Aorta (tissue), 5 donors: ENCODE measurements at places on chromosomes 6 and 20. TPM values are rescaled to one million over a fixed set of nuclear protein-coding genes. Genes with fewer than 3 reads are reported as not detected.

Gene TDRD6
- total RNA-seq: 1.8 TPM

Gene ASIP
- not detected for total RNA-seq

Gene APCDD1L
- total RNA-seq: 1.7 TPM

Gene OPN5
- not detected for total RNA-seq

Gene IFNGR1
- total RNA-seq: 64.4 TPM

Gene CCR6
- 0.54 TPM for total RNA-seq

Gene PRSS16
- not detected for total RNA-seq

Gene HDGFL1
- not detected for total RNA-seq

Gene ZNF831
- 0.68 TPM for total RNA-seq

Gene ADNP
- 48.1 TPM for total RNA-seq

Gene PTCRA
- total RNA-seq: not detected

GRCh38 chr6:105677671-105678475 lies 275.0 kb upstream of the PREP start:
- no peaks in the 10 kb centered on the region for H3K27me3 ChIP-seq
- no peak overlapping the region for H3K4me3 ChIP-seq

GRCh38 chr6:152100183-152100618 lies 292.7 kb downstream of the ESR1 start:
- H3K4me3 ChIP-seq: no peak overlapping the region
- H3K4me1 ChIP-seq: no peaks in the 10 kb centered on the region
- no peaks in the 10 kb centered on the region for H3K36me3 ChIP-seq
- DNase-seq: peak; percentile 77
- H3K27me3 ChIP-seq: no peaks in the 10 kb centered on the region

- H3K4me3 ChIP-seq: no peak overlapping the region
- no peaks in the 10 kb centered on the region for H3K36me3 ChIP-seq
- no peak overlapping the region for H3K27ac ChIP-seq
Observed at GRCh38 chr6:142867988-142868812, 76.8 kb downstream of the HIVEP2 start.

GRCh38 chr20:45735988-45736387 lies 13.8 kb downstream of the SPINT4 start:
- no peak overlapping the region for H3K27ac ChIP-seq
- H3K4me3 ChIP-seq: no peak overlapping the region
- no peaks in the 10 kb centered on the region for H3K4me1 ChIP-seq
- H3K27me3 ChIP-seq: no peaks in the 10 kb centered on the region
- DNase-seq: no peak
- H3K36me3 ChIP-seq: no peaks in the 10 kb centered on the region

GRCh38 chr20:9262653-9263194 lies 193.8 kb downstream of the PLCB4 start:
- no peaks in the 10 kb centered on the region for H3K36me3 ChIP-seq
- no peak for DNase-seq
- no peak overlapping the region for H3K4me3 ChIP-seq
- no peaks in the 10 kb centered on the region for H3K27me3 ChIP-seq
- no peak overlapping the region for H3K27ac ChIP-seq
- H3K4me1 ChIP-seq: peaks cover 3% of the 10 kb centered on the region

DNA sequence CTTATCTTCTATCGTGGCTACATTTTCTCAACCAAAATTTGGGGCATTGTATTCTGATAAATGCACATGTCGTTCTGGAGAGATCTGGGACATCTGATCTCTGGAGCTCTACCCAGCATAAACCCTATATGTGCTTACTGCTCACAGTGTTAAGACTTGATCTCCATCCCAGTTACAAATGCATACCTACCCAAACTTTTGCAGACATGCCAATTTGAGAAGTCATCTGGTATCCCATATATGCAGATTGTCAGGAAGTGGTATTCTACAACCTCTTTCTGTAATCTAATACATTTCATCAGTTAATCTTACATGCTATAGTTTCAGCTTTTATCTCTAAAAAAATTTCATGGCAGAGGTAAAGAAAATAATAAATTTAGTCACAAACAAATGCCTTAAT lies 11.2 kb downstream of the BAG2 start:
- no peak overlapping the region for H3K4me3 ChIP-seq
- DNase-seq: no peak
- H3K27me3 ChIP-seq: no peaks in the 10 kb centered on the region

DNA sequence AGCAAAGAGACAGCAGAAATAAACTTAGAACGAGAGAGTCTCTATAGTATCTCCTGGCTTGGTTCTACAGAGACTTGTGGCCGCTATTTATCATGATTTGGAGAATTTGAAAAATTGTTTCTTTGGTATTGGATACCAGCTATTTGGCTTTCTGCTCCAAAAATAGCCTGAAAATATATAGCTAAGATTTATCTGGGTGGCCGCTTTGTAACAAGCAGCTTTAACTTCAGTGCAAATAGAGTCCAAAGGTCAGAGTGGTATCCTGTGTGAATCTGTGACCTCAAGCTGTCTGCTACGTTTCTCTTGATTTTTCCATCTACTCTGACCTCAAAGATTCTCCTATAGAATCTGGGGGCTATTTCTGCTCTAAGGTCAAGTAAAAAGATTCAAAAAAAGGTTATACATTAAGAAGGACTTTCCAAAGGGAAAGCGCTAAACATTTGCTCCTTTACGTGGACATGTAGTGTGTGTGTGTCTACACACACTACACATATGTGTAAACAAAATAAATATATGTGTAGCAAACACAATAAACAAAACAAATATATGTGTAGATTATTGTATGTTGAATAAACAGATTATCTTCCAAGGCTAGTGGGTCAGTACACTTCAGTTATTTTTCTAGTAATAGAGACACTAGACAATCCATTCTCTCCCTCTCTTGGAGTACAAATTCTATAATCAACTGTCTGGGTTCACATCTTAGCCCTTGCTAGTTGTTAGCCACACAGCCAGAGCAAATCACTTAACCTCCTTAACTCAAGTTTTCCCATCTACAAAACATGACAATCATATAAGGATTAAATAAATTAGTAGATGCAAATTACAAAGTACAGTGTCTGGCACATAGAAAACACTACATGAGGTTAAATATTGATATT lies 40.8 kb downstream of the CHD6 start:
- H3K27me3 ChIP-seq: no peaks in the 10 kb centered on the region
- no peaks in the 10 kb centered on the region for H3K4me1 ChIP-seq
- H3K36me3 ChIP-seq: no peaks in the 10 kb centered on the region
- H3K4me3 ChIP-seq: no peak overlapping the region
- DNase-seq: no peak

DNA sequence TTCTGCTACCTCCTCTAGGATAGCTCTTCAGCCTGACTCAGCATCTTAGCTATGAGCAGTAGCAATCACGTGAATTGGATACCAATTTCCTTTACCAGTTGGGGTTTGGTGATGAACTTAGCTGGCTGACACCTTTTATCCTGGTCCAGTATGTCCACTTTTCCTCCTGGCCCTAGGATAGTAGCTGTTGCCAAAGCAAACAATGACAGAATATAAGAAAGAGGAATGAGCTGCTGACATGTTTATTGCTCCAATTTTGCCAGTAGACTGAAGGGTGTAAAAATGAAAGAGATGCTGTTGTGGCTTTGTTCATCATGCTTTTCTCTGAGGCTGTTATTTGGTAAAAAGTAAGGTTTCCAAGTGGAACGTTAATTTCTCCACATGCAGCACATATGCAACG lies 168.3 kb upstream of the JAG1 start:
- no peak overlapping the region for H3K4me3 ChIP-seq
- H3K36me3 ChIP-seq: no peaks in the 10 kb centered on the region
- no peaks in the 10 kb centered on the region for H3K27me3 ChIP-seq
- no peaks in the 10 kb centered on the region for H3K4me1 ChIP-seq

DNA sequence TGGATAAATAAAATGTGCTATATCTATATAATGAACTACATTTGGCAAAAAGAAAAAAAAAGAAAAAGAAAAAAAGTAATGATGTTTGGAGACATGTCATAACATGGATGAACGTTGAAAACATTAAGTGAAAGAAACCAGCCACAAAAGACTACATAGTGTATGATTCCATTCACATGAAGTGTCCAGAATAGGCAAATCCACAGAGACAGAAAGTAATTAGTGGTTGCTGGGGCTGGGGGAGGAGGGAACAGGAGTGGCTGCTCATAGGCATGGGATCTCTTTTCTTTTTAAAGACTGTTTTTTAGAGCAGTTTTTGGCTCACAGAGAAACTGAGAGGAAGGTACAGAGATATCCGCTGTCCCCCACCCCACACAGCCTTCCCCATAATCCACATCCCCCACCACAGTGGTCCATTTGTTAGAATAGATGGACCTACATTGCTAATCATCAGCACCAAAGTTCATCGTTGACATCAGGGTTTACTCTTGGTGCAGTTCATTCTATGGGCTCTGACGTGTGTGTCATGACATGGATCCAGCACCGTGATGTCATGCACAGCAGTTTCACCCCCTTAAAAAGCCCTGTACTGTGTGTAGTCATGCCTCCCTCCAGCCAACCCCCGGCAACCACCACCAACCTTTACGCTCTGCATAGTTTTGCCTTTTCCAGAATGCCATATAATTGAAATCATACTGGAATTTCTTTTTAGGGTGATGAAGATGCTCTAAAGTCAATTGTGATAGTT lies 240.9 kb upstream of the RREB1 start:
- H3K36me3 ChIP-seq: no peaks in the 10 kb centered on the region
- DNase-seq: no peak
- H3K4me1 ChIP-seq: no peaks in the 10 kb centered on the region
- H3K27ac ChIP-seq: no peak overlapping the region
- H3K4me3 ChIP-seq: no peak overlapping the region

DNA sequence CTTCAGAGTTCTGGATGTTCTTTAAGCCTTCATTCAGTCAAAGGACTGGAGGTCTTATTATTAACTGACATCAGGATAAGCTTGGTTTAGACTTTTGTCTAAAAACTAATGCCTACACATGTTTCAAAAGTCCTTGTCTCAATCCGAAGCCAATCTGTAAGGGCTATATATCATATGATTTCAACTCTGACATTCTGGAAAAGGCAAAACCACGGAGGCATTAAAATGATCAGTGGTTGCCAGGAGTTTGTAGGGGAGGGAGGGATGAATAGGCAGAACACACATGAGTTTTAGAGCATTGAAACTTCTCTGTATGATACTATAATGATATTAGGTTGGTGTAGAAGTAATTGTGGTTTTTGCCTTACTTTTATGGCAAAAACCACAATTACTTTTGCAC lies 1285.8 kb upstream of the CITED2 start:
- H3K27me3 ChIP-seq: no peaks in the 10 kb centered on the region
- no peaks in the 10 kb centered on the region for H3K4me1 ChIP-seq
- no peaks in the 10 kb centered on the region for H3K36me3 ChIP-seq
- DNase-seq: no peak

DNA sequence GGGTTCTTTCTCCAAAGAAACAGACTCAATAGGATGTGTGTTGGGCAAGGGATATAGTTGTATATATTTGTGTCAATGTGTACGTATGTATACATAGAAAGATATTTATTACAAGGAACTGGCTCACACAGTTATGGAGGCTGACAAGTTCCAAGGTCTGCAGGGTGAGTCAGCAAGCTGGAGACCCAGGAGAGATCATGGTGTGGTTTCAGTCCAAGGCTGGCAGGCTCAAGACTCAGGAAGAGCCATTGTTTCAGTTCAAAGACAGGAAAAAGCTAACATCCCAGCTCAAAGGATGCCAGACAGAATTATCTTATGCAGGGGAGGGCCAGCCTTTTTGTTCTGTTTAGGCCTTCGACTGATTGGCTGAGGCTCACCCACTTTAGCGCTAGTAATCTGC lies 89.9 kb upstream of the RALGAPA2 start:
- H3K36me3 ChIP-seq: no peaks in the 10 kb centered on the region
- no peak for DNase-seq
- no peak overlapping the region for H3K27ac ChIP-seq
- H3K27me3 ChIP-seq: no peaks in the 10 kb centered on the region
- no peak overlapping the region for H3K4me3 ChIP-seq
- H3K4me1 ChIP-seq: no peaks in the 10 kb centered on the region

DNA sequence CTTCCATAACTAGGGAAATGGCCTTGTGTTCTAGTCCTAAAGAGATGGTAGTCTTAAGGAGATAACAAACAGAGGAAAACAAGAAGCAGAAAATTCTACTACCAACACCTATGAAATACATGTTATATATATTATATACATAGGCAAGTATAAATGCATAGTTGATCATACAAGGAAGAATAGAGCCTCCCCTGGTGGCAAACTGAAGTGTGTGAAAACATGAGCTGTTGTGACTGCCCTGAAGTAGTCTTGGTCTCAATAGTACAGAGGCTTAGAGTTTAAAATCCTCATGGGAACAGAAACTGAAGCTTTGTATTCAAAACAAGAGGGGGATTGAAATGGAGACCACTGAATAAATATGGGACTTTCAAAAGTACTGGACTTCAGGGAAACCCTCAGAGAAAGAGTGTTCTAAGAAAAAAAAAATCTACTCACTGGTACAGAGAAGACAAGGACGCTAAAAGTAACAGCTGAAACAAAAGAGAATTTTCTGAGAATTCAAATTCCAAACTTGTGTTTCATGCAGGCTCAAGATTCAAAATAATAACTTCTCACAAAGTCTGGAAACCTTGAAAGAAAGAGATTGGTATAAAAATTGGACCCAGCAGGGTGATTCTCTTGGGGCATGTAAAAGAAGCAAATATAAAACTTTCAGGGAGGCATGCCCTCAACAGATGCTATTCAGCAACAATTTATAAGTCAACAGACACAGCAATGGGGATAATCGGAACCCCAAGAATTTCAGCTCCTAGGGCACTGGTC lies 59.7 kb upstream of the SAMD3 start:
- no peaks in the 10 kb centered on the region for H3K36me3 ChIP-seq
- H3K4me3 ChIP-seq: no peak overlapping the region
- H3K27ac ChIP-seq: no peak overlapping the region
- DNase-seq: no peak
- no peaks in the 10 kb centered on the region for H3K4me1 ChIP-seq
- no peaks in the 10 kb centered on the region for H3K27me3 ChIP-seq

GRCh38 chr6:10434235-10434634 lies 19.4 kb upstream of the TFAP2A start:
- no peak overlapping the region for H3K4me3 ChIP-seq
- H3K27ac ChIP-seq: no peak overlapping the region
- DNase-seq: no peak
- H3K36me3 ChIP-seq: no peaks in the 10 kb centered on the region

GRCh38 chr20:11496380-11496779 lies 421.3 kb upstream of the BTBD3 start:
- DNase-seq: no peak
- no peaks in the 10 kb centered on the region for H3K36me3 ChIP-seq
- no peak overlapping the region for H3K4me3 ChIP-seq
- no peak overlapping the region for H3K27ac ChIP-seq
- no peaks in the 10 kb centered on the region for H3K4me1 ChIP-seq

DNA sequence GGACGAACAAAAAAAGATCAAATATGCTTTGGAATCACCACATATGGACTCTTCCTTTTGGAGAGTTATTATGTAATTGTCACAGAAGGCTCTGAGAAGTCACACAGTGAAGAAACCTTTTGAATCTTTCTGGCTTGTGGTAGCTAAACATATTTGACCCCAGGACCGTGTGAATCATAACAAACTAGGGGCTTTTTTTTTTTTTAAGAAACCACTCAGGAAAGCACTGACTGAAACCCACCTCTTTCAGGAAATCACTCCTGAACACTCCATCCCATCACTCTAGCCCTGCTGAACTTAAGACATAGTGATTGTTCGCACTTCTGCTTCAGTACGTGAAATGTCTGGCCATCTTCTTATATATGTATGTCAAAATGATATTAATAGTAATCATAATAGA lies 495.9 kb upstream of the ARID1B start:
- DNase-seq: no peak
- H3K27ac ChIP-seq: no peak overlapping the region
- no peaks in the 10 kb centered on the region for H3K4me1 ChIP-seq
- no peaks in the 10 kb centered on the region for H3K36me3 ChIP-seq
- H3K4me3 ChIP-seq: no peak overlapping the region
- no peaks in the 10 kb centered on the region for H3K27me3 ChIP-seq

GRCh38 chr6:16482702-16483314 lies 244.4 kb downstream of the GMPR start:
- DNase-seq: no peak
- no peaks in the 10 kb centered on the region for H3K36me3 ChIP-seq
- H3K27me3 ChIP-seq: no peaks in the 10 kb centered on the region
- H3K27ac ChIP-seq: no peak overlapping the region
